ENCODE measurements at places on chromosomes 13 and 19. TPM values are rescaled to one million over a fixed set of nuclear protein-coding genes. Genes with fewer than 3 reads are reported as not detected.

Gene DAND5
- total RNA-seq = not detected

Gene GRK1
- not detected for total RNA-seq

GRCh38 chr13:62847520-62847919, 1431.9 kb upstream of the PCDH20 start:
- DNase-seq = no peak

DNA sequence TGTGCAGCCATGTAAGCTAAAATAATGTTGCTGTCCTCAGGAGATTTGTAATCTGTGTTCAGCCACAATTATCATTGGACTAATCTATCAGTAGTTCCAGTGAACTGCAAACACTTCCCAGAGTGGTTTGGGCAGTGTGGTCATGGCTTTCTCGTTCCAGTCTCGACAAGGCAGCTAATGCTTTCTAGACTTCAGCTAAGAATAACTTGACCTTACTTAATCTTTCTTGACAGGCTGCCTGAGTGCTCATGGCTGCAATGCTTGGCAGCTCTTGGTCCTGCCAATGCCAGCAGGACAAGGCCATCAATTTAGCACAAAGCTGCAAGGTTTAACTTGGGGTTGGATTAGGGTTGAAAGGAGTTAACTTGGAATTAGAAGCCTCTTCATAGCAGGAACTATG, 32.8 kb downstream of the ATP12A start:
- DNase-seq = no peak

GRCh38 chr13:32629313-32629712, 43.1 kb downstream of the PDS5B start:
- no peak for DNase-seq

- no peak for DNase-seq
Measured at GRCh38 chr19:6164906-6165531, 29.6 kb downstream of the ACSBG2 start.

GRCh38 chr19:41694831-41695635, 7.0 kb upstream of the CEACAM7 start:
- no peak for DNase-seq

DNA sequence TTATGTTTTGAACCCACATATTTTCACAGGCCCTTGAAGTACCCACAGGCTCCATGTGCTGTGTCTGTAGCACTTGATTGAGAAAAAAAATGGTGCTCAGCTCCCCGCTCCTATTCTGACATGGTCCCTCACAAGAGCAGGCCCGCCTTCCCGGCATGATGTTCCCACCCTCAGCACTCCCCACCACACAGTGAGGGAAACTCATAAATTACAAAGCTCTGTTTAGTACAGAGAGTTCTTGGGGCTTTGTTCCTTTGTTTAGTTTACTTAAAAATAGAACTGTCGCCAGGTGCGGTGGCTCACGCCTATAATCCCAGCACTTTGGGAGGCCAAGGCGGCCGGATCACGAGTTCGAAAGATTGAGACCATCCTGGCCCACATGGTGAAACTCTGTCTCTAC, 25.9 kb upstream of the ABCC4 start:
- DNase-seq = no peak

DNA sequence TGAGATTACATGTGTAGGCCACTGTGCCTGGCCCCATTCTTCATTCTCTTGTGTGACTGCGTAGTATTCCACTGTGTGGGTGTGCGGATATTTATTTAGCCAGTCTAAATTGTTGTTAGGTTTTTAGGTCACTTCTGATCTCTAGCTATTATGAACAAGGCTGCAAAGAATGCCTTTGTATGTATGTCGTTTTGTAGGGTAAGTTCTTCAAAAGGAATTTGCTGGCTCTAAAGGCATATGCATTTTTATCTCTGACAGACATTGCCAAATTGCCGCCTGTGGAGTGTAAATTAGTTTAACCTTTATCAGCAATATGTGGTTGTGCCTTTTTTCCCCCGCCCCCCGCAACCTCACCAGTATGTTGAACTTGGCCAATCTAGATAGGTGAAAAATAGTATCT, 30.3 kb upstream of the EHD2 start:
- no peak for DNase-seq
